AG09319 (cell line): ENCODE measurements at places on chromosomes 7 and 10.
A peak's percentile ranks its signal among the peaks of the same experiment; 100 is the strongest.

GRCh38 chr10:11252887-11253286, 235.2 kb downstream of the CELF2 start:
- no peak for DNase-seq

DNA sequence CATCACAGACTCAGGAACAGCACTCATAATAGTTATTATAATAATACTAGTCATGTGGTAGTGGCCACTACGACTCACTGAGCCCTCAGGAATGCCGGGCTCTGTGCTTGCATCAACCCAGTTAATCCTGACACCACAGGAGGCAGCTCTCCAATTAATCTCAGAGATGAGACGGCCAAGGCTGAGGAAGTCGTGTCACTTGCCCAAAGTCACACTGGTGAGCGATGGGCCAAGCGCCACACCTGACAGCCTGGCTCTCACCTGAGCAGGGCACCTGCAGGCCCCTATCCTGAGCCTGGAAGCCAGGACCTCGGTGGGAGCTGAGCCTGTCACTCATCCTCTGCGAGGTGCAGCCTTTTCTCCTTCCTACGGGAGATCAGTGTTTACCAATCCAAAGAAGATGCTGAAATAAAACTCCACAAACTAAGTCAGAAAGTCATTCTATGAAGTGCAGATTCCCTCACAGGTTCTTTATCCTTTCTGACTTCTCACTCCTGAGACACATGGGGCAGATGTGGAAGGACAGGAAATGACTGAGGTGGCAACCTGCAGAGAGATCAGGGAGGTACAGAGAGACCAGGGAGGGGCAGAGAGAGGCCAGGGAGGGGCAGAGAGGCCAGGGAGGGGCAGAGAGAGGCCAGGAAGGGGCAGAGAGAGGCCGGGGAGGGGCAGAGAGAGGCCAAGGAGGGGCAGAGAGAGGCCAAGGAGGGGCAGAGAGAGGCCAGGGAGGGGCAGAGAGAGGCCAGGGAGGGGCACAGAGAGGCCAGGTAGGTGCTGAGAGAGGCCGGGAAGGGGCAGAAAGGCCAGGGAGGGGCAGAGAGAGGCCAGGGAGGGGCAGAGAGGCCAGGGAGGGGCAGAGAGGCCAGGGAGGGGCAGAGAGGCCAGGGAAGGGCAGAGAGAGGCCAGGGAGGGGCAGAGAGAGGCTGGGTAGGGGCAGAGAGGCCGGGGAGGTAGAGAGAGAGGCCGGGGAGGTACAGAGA, 38.5 kb downstream of the VIPR2 start:
- no peak for DNase-seq

- no peak for DNase-seq
These were observed 86.5 kb downstream of the NT5C2 start for GRCh38 chr10:103106539-103106938.

GRCh38 chr7:96041171-96041570, 268.8 kb downstream of the DYNC1I1 start:
- no peak for DNase-seq

- DNase-seq: no peak
These were observed 9.3 kb downstream of the RASGEF1A start for GRCh38 chr10:43257347-43258210.

- no peak for DNase-seq
These were observed 461 bp upstream of the FIGNL1 start for GRCh38 chr7:50450590-50451032.

GRCh38 chr7:44858161-44858560, 10.3 kb upstream of the H2AZ2 start:
- DNase-seq: no peak

GRCh38 chr7:33591490-33591889, 313.8 kb upstream of the BMPER start:
- DNase-seq: no peak

DNA sequence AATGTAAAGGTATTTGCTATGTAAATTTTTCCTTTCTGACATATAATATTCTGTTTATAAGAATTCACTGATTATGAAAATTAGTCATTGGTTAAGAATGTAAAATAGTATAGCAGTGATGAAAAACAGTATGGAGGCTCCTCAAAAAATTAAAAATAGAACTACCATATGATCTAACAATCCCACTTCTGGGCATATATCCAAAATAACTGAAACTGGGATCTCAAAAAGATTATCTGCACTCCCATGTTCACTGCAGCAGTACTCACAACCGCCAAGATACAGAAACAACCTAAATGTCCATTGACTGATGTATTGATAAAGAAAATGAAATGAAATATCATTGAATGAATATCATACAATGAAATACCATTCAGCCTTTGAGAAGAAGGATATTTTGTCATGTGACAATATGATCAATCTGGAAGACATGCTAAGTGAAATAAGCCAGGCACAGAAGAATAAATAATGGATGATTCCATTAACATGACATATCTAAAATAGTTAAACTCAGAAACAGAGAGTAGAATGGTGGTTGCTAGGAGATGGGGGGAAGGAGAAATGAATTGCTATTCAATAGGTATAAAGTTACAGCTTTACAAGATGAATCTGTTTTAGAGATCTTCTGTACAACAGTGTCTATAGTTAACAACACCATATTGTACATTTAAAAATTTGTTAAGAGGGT, 14.0 kb downstream of the C10orf88 start:
- peak; percentile 10 for DNase-seq

DNA sequence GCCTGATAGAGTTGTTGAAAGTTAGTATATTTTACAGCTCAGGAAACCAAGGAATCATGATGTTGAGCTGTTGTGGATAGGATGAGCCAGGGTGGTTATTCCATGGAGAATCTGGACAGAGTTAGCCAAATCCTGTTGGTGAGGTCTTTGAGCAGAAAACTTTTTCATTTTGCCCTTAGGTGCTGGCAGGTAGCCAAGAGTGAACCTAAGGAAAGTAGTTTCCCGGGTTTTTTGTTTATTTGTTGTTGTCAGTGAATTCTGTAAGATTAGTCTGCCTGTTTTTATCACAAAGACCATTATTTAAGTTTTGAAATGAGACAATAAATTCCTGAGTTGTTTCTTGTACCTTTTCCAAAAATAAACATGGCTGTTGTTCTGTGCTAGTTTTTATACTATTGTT, 61.0 kb downstream of the GALNT11 start:
- DNase-seq: no peak

DNA sequence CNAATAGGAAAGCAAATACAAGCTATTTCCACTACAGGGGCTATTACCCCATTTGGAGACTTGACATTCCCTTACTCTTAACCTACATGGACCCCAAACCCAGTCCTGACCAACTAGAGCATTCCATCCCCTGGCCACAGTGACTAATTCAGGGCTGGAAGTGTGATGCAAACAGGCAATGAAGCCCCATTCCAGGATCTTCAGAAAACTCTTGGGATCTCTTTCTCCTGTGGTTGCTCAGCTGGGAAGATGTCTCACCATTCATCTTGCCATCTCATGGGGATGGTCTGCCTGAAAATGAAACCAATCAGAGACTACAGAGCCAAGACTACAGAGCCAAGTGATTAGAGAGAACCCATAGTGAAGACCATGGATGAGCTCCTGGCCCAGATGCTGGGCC, 206.2 kb downstream of the ZNF365 start:
- DNase-seq: no peak

- DNase-seq: no peak
These were observed 11.6 kb upstream of the GOLGA7B start for GRCh38 chr10:97838091-97838490.

GRCh38 chr7:20238754-20239324, 21.7 kb upstream of the MACC1 start:
- no peak for DNase-seq

DNA sequence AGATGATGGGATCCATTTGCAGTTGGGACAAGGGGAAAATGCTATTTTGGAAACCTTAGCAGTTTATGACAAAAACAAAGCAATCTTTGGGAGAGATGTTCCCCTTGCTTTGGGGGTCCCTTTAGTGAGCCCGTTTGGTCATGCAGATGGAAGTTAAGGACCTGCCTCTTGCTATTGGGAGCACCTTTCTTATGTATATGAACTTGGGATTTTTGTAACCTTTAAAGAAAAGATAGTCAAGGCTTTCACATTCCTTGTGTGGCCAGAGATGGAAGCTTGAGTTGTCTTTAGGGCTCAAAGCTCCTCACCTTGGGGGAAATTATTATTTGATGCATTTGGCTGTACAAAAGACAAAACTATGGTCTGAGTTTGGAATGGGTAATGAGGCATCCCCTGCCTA, 179.0 kb upstream of the PLPP4 start:
- DNase-seq: no peak

GRCh38 chr7:1839701-1840100, 169.6 kb downstream of the ELFN1 start:
- no peak for DNase-seq

DNA sequence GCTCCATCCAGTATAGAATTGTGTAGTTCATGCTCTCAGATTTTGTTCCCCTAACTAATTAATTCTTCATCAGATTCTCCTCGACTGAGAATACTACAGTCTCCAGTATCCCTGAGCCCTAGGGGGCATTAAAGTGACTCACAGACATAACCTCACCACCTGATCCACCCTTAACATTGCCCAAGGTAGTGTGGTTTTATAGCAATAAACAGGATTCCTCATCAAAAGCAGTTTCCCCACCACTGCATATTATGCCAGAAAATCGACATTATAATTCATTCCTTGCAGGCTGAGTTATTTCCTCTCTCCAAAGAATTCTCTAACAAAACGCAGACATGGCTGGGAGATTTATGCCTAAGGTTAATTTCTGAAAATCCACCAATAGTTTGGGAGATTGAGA, 1402.5 kb upstream of the CELF2 start:
- DNase-seq: no peak

GRCh38 chr10:103145046-103145445, 48.0 kb downstream of the NT5C2 start:
- DNase-seq: no peak

DNA sequence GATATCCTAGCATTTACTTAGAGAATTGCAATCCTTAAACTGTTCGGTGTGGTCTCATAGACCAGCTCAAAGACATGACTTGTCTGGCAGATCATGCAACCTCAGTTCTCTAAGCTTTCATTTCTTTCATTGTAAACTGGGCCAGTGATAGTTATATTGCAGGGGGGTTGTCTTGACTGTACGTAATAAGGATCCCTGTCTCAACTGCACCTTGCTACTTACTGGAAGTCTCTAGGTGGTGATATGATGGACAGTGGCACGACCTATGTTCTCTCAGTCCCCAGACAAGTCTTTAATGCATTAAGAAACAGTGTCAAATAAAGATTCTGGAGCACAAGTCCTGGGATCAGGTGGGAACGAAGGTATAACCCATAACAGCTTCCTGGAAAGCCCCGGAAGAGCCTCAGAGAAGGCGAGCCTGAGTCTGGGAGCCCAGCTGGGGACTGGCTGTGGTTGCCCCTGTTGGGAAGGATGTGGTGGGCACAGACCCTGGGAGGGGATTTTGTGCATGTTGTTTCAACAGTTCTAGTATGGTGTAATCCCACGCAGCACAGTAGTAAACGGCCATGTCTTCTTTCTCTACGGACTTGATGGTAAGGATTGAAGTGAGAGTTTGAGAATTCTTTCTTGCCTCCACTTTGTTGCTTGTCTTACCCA, 26.0 kb upstream of the TARP start:
- DNase-seq: no peak

GRCh38 chr10:88194041-88194887, 330.8 kb downstream of the PTEN start:
- no peak for DNase-seq

DNA sequence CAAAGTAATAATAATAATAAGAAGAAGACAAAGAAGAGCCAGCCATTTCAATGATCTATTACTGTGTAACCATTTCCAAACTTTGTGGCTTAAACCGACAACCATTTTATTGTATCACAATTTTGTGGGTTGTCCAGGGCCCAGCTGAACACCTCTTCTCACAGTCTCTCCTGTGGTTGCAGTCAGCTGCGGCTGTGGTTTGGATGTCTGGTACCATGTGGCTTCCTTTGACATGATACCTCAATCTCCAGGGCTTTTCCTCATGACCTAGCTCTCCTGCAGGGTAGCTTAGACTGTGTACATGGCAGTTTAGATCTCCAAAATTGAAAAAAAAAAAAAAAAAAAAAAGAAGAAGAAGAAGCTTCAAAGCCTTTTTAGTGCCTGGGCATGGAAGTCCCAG, 72.6 kb upstream of the NFKB2 start:
- no peak for DNase-seq

- DNase-seq: peak; percentile 71
These were observed 997 bp upstream of the LDB1 start for GRCh38 chr10:102120991-102121738.

DNA sequence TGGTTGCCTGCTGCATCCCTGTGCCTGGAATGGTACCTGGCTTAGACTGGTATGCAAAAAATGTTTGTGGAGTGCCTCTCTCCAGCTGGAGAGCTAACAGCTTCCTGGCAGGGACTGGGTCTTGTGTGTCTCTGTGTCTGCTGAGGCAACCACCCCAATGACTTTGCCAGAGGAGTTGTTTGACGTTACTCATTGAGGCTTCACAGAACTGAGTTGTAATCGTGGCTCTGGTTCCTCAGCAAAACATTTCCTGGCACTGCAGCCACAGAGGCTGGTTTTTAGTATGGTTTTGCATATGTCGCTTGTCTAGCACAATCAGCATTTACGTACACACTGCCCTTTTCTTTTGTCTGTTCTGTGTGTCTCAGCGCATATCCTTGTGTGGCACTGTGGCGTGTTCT, 7.5 kb downstream of the ZNF282 start:
- DNase-seq: no peak

GRCh38 chr10:89973326-89973725, 271.9 kb downstream of the KIF20B start:
- DNase-seq: no peak

GRCh38 chr10:113097036-113097435, 147.0 kb downstream of the TCF7L2 start:
- DNase-seq: no peak

GRCh38 chr10:4136121-4136520, 351.1 kb upstream of the KLF6 start:
- no peak for DNase-seq

DNA sequence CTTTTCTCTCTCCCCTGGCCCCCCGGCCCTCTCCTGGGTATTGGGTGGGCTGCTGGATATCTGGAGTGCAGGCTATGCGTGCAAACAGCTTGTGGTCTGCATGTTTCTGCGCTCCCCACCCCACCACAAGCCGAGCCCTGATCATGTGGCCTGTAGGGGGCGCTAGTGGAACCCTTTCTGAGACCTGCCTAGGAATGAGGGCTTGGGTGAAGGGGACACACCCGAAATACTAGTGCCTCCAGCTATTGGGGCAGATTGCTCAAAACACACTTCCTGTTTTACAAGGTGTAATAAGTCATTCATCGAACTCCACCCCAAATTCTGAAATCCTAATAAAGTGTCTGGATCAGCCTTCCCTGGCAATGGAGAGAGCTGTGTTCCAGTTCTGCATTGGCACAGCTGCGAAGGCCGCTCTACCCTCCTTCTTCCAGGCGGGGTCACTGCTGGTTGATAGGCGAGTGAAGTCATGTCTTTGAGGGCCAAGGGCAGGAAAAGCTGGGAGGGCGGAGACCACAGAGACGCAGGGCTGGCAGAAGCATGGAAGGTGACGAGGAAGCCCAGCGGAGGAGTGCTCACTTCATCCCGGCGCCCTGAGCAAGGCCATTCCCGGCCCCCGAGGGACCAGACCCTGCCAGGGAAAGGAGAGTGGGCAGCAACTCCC, 19.8 kb upstream of the PRRT4 start:
- DNase-seq: no peak

DNA sequence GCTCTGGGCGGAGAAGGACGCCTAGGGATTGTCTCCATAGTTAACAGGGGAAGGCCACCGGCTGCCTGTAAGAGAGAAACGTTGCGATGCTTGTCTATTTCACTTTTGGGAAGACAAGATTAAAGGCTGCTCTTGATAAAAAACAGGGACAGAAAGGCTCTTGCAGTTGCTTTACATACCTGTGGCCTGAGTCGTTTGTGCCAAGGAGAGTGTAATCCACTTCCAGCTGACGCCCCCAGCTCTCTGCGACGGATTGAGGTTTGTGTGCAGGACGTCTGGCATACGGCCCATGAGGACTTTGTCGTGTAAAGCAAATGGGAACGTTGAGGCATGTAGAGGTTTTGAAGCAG, 1.1 kb downstream of the MAP3K8 start:
- no peak for DNase-seq
